ENCODE measurements at places on chromosomes 6 and 20.

DNA sequence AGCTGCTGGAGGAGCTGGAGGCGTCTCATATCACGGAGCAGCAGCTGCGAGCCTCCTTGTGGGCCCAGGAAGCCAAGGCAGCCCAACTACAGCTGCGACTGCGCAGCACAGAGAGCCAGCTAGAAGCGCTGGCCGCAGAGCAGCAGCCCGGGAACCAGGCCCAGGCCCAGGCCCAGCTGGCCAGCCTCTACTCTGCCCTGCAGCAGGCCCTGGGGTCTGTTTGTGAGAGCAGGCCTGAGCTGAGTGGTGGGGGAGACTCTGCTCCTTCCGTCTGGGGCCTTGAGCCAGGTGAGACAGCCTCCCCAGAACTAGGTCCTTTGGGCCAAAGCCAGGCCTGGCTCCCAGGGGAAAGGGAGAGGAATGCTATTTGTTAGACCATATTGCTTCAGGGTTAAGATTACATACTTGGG is 31.7 kb downstream of the C20orf173 start:
- DNase-seq, result no peak

- no peak for DNase-seq
Measured at GRCh38 chr20:36875702-36876472, at the start of gene TLDC2. Gene TLDC2 (plus strand): TSS chr20:36876138. CDS start chr20:36876175, 37 bp downstream.

- no peak for DNase-seq
Measured at GRCh38 chr20:61049684-61050083, 202.4 kb upstream of the CDH4 start.

- no peak for DNase-seq
Measured at GRCh38 chr6:56764081-56764566, 121.4 kb upstream of the DST start.

GRCh38 chr6:15653581-15653980 is 9.2 kb downstream of the DTNBP1 start:
- no peak for DNase-seq

GRCh38 chr6:105204768-105205167 is 25.0 kb upstream of the POPDC3 start:
- no peak for DNase-seq

GRCh38 chr20:44183282-44183681 is 3.7 kb downstream of the JPH2 start:
- no peak for DNase-seq

- DNase-seq, result no peak
Measured at GRCh38 chr6:143961886-143962878, 45.9 kb downstream of the PLAGL1 start.

DNA sequence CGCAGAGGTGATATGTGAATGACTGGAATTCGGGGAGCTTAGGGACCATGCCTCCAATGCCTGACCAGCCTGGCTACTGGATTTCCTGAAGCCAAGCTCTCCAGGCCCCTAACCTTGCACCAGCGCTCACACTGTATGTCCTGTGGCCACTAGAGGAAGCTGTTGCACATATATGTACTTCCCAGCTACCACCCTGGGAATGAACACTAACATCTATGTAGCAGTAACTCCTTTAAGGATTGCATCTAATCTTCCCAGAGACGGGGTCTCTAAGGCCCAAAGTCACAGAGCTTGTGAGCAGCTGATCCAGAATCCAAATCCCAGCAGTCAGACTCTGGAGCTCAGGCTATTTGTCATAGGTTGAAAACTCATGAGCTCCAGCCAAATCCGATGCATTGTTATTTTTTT is 20.4 kb upstream of the BPIFB1 start:
- DNase-seq, result no peak

- DNase-seq, result no peak
Measured at GRCh38 chr6:130931683-130932082, 104.5 kb downstream of the SMLR1 start.

DNA sequence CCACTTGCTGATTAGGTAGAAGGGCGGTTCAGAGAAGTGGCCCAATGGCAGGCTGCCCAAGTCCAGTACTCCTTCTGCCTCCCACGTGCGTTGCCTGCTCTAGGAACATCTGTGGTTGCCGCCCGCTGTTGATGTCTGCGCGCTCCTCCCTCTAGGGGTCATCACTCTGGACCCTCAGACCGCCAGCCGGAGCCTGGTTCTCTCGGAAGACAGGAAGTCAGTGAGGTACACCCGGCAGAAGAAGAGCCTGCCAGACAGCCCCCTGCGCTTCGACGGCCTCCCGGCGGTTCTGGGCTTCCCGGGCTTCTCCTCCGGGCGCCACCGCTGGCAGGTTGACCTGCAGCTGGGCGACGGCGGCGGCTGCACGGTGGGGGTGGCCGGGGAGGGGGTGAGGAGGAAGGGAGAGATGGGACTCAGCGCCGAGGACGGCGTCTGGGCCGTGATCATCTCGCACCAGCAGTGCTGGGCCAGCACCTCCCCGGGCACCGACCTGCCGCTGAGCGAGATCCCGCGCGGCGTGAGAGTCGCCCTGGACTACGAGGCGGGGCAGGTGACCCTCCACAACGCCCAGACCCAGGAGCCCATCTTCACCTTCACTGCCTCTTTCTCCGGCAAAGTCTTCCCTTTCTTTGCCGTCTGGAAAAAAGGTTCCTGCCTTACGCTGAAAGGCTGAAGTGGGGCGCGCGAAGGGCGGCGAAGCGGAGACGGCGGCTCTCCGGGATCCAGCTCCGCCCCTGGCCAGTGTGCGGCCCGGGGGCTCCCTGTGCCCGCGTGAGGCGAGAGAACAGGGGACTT is 8.5 kb downstream of the TRIM15 start:
- no peak for DNase-seq

DNA sequence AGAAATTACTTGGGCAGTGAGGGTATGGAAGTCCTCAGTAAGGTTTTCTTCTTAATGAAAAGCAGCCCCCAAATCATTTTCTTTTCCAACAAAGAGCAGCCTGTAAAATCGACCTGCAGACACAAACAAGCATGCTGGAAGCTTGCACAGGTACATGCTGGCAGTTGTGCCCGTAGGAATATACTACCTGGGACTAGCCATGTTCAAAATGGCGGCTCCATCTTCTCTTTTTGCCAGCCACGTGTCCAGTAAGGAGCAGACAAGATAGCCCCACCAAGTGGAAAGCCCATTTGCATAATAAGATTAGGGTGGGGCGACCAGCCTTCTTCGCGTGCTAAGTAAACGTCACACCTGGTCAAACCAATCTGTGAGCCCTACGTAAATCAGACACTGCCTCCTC is 259.4 kb upstream of the AGPAT4 start:
- DNase-seq, result no peak

- no peak for DNase-seq
Measured at GRCh38 chr20:44728801-44729443, 13.8 kb downstream of the CCN5 start.

- DNase-seq, result no peak
Measured at GRCh38 chr6:78157606-78158005, 504.8 kb downstream of the MEI4 start.

GRCh38 chr20:24063100-24063499 is 74.5 kb upstream of the GGTLC1 start:
- DNase-seq, result no peak

GRCh38 chr6:99297415-99297814 is 52.1 kb downstream of the FAXC start:
- no peak for DNase-seq

DNA sequence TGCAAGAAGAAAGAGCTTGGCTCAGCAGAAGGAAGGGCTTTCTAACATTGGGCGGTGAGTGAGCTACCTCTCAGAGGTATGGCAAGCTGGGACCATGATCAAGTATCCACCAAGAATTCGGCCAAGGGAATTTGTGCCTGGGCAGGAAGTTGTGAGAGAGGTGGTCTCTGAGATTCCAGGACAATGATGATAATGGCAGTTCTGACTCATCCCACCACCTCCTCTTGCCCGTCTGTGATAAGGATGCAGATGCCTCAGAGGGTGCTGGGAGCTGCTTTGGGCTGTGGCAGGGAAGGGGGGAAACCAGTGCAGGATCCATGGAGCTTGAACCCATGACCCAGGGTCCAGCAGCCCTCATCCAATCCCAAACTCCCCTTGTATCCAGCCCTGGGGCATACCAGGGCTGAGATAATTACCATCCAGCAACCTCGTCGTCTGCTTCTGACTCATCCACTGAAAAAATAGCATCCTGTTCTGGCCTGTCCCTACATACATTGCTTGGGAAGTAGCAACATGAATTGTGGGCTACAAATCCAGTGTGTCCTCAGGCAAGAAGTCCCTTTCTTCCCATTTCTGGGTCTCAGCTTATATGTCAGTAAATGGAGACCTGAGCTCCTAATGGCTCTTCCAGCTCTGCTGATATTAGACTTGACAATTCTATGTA is 5.9 kb downstream of the TGM6 start:
- DNase-seq, result no peak

GRCh38 chr6:149843051-149843633 is 21.0 kb downstream of the LRP11 start:
- DNase-seq, result no peak

GRCh38 chr20:18188434-18188833 is 50.8 kb downstream of the KAT14 start:
- no peak for DNase-seq

GRCh38 chr6:160912411-160912810 is 79.2 kb upstream of the MAP3K4 start:
- DNase-seq, result no peak

DNA sequence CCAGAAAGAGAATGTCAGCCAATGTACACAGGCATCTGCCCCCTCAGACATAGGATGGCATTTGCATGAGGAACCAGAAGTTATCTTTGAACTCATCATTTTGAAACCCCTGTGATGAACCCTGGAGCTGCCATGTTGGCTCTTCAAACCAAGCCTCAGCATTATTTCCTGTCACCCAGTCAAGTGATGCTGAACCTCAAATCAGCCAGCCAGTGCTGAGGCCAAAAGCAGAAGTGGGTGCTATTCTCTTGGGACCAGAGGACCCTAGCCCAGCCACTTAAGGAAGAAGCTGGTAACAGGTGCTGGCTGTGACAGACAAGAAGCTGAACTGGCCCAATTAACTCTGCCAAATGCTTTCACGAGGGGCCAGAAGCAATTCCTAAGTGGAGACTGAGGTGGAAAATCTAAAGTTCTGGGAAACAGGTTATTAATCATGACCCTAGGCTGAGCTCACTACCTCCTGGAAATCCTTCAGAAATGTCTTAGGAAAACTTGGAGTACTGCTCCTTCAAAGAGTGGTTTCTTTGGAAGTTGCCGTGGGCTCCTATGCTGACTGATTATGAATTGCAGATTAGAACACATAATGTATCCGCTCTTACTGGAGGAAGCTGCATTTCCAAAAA is 4.0 kb downstream of the PKIG start:
- DNase-seq, result no peak

GRCh38 chr6:79466207-79466834 is 70.9 kb downstream of the LCA5 start:
- DNase-seq, result no peak

- DNase-seq, result no peak
Measured at GRCh38 chr20:60236613-60237012, 278.4 kb downstream of the CDH26 start.

DNA sequence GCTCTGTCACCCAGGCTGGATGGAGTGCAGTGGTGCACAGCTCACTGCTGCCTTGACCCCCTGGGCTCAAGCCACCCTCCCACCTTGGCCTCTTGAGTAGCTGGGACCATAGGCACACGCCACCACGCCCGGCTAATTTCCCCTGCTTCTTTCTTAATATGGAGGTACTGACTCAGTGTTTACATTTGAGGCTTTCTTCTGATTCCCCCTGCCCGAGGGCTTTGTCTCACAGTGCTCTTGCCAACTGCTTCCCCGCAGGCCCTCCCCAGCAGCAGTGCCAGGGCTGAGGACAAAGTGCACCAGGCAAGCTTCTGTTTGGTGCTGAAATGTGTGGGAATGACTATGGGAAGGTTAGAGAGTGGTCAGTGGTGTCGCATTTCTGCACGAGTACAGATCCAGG is 34.8 kb downstream of the NR2E1 start:
- no peak for DNase-seq

DNA sequence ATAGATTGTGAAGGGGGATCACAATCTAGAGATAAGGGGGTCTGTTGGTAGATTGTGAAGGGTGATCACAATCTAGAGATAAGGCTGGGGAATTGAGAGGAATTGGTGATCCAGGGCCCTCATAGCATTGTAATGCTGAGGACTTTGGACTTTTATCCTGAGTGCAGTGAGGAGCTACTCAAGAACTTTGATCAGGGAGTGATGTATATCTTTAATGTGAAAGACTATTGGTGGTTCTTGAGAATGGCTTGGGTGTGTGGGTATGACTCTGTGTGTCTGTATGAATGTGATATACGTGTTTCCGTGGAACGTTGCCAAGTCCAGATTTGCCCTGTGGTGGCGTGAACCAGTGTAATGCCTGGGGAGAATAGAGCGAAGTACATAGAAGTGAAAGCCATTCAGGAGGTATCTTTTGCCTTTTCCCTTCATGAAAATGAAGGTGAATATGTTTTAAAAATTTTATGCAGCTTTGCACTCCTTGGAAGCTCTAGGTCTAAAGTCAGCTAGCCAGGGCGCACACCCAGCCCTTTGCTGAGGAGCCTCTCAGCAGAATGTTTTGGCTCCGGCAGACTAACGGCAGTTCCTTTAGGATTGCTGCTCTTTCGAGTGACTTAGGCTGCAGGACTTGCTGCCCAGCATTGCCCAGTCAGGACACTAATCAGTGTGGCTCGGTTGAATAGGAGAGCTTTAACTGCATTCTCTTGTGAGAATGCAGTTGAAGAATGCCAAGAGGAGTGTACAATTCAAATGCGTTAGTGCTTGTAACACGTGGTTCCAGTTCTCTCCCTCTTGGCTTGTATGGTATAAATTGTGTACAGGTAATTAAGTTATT is 3.5 kb downstream of the ZFAND3 start:
- no peak for DNase-seq

DNA sequence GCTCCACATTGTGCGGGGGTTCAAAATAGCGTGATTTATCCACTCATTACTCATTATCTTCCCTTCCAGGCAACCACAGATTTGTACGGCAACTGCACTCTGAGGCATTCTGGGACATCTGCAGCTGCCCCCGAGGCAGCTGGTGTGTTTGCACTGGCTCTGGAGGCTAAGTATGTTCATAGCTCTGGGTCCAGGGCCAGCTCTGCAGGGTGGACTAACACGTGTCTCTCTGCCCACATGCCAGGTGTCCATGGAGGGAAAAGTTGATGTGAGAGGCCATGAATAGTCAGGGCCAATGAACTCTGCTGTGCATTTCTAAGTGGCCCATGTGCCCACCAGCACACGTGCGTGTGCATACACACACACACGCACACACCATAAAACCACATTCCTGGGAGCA is 74.9 kb downstream of the BFSP1 start:
- DNase-seq, result no peak

- DNase-seq, result no peak
Measured at GRCh38 chr6:10534419-10534762, 13.2 kb downstream of the GCNT2 start.

DNA sequence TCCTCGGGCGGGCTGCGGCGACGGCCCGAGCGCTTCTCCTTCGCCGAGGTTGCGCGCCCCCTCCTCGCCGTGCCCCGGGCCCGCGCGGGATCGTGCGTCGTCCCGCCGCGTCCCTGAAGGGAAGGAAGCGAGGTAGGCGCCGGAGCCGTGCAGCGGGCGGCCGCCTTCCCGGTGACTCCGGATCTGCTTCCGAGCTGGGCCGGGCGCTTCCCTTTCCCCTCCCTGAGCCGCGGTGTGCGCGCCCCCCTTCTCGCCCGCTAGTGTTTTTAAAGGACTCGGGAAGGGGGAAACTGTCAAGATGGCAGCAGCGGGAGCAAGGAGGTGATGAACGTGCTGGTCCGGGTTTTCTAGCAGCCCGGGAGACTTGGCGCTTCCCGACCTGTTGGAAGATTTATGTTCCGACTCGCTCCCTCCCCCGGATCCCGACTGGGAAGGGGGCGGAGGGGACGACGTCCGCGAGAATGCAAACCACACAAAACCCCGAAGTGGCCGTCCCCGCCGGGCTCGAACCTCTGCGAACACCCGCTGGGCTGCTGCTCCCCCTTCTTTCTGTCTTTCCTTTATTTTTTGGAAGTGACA is 744 bp upstream of the FOXO3 start:
- no peak for DNase-seq
